Posterior vena cava (tissue), 2 donors: ENCODE measurements at places on chromosomes 6 and 20. TPM values are rescaled to one million over a fixed set of nuclear protein-coding genes. Genes with fewer than 3 reads are reported as not detected.
A peak's percentile ranks its signal among the peaks of the same experiment; 100 is the strongest.

Gene CTAGE9
- not detected for total RNA-seq

DNA sequence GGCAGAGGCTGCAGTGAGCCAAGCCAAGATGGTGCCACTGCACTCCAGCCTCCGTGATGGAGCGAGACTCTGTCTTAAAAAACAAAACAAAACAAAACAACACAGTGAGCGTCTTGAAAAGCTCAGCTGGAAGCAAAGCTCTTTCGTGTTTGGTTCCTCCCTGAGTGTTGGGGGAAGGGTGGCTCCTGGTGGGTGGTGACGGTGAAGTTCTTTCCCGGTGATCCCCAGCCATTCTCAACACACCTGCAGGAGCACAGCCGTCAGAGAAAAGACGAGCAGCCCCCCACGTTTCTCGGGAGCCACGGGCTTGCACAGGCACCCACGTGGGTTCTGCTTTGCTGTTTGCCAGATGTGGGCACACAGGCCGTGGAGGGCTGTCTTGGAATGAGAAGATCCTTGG, 3.2 kb downstream of the BHLHE23 start:
- DNase-seq: no peak

Gene TFAP2B
- not detected for total RNA-seq

Gene SFTA2
- not detected for total RNA-seq

GRCh38 chr20:51532577-51533191, 9.8 kb downstream of the NFATC2 start:
- DNase-seq: peak; percentile 95

DNA sequence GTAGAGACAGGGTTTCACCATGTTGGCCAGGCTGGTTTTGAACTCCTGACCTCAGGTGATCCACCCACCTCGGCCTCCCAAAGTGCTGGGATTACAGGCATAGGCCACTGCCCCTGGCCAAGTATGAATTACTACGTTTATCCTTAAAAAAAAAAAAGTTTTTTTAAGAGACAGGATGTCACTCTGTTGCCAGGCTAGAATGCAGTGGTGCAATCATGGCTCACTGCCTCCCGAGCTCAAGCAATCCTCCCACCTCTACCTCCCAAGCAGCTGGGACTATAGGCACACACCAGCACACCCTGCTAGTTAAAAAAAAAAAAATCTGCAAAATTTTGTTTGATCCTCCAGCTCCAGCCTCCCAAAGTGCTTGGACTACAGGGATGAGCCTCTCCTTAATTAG, 23.1 kb downstream of the IYD start:
- no peak for DNase-seq

Gene IL17A
- not detected for total RNA-seq

GRCh38 chr6:82227770-82228169, 19.8 kb downstream of the IBTK start:
- DNase-seq: no peak

GRCh38 chr20:55597526-55597925, 407.8 kb downstream of the CBLN4 start:
- no peak for DNase-seq

DNA sequence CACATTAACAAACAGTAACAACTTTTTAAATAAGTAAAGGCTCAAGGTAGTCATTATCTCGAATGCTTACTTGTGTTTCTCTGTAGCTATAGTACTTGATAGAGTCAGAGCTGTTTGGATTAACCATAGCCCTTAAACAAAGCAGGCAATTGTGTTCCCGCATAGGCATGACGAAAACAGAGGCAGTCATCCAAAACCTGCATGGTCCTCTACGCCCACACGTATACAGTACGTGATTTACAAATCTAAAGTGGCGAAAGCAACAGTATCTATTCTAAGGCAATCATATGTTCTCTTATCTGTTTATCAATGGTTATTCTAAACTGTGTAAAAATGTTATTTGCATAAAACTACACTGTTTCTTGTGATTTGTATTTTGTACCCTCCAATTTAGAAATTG, 31.8 kb downstream of the HFE start:
- DNase-seq: no peak

Gene SCRT2
- total RNA-seq: not detected

Gene SIRPG
- total RNA-seq: 0.19 TPM
